Activated CD4-positive, alpha-beta T cell treated with anti-CD3 and anti-CD28 coated beads, Interleukin-2, Interleukin-6, amounts not matched to agents 100 ng/mL and 50 ng/mL, durations not matched to agents 16 hours and 8 hours (primary cell): ENCODE measurements at places on chromosomes 7 and 10.

GRCh38 chr7:38025815-38026214, 105.4 kb downstream of the EPDR1 start:
- no peak for DNase-seq

DNA sequence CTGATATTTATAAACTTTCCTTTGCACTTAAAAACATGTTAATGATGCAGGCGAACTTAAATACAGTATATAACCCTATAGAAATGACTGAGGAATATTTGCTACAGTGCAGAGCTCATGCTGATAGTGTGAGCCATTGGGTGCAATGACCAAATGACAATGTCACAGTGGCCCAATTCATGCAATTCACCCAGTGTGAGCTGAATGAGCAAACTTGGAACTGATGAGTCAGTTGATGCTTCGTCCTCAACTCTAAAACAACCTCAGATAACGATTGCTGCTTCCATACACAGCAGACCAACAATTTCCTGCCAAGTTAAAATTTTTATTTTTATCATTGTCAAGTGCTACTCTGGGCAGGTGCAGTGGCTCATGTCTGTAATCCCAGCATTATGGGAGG, 12.1 kb upstream of the ZC3HAV1L start:
- DNase-seq, result peak; percentile 84

DNA sequence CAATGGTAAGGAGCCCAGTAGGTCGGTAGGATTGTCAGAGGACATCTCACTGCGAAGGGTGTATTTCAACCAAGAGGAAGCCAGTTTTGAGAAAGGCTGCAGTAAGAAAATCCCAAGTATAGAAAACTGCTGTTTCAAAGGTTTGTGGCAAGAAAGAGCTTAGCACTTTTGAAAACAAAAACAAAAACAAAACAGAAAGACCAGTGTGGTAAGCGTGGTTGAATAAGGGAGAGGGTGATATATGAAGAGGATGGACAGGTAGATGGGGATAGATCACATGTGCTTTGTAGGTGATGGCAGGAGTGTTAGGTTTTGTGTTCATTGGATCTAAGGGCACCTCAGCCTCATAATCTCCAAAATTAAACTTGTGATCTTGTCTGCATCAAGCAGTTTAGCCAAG, 141.6 kb upstream of the WNT16 start:
- no peak for DNase-seq

- DNase-seq, result peak; percentile 22
Measured at GRCh38 chr10:69636626-69637605, 6.9 kb downstream of the FAM241B start.

GRCh38 chr10:87931836-87932230, 68.4 kb downstream of the PTEN start:
- DNase-seq, result peak; percentile 10

- DNase-seq, result no peak
Measured at GRCh38 chr10:77606751-77607150, 30.9 kb downstream of the KCNMA1 start.

DNA sequence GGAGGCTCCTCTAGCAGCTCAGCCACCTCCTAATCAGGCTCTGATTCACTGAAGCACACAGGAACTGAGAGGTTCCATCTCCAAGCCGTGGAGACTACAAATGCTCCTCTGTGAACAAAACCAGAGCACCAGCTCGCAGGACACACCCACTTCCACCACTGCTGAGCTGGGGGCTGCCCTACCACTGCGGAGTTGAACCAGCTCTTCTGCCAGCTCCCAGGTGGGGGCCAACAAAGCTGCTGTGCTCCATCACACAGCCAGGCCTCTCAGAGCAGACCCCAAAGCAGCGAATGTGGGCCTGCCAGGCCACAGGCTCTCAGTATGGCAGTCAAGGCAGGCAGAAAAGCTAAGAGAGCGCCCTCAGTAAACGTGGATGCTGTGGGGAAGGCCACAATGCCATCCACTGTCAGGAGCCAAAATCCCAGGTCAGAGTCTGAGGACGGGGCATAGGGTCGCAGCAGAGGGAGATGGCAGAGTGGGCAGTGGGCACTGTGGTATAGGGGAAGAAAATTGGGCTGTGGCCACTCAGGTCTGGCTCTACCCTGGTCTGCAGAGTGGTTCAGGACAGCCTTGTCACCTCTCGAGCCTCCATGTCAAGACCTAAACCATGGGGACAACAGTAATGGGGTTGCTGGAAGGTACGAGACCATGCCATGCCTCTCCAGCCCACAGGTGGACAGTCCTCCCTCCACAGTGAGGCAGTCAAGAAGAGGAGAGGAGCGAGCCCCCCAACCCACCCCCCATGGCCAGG, 82.1 kb downstream of the GRID1 start:
- no peak for DNase-seq

DNA sequence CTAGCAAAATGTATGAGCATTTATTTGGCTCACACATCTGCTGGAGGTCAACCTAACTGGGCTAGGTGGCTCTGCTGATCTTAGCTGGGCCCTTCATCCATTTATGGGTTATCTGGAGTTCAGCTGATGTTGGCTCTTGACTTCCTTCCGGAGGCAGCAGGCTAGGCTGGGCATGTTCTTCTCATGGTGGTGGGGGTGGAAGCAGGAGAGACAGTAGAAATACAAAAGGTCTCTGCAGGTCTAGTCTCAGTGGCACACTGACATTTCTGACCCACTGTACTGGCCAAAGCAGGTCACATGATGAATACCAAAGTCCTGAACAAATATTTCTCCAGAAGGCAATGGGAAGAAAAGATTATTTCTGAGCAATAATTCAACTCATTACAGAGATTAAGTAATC, 334.6 kb downstream of the CRPPA start:
- no peak for DNase-seq

DNA sequence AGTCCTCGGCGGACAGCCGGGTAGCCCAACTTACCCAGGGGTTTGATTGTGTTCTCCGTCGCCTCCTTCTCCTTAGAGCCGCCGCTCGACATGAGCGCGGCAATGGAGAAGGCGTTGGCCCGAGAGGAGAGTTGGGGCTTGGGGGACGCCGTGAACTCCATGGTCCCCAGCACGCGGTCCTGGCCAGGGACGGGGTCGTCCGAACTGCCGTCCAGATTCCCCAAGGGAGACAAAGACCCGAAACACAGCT, 515 bp downstream of the TBX20 start:
- DNase-seq, result no peak

DNA sequence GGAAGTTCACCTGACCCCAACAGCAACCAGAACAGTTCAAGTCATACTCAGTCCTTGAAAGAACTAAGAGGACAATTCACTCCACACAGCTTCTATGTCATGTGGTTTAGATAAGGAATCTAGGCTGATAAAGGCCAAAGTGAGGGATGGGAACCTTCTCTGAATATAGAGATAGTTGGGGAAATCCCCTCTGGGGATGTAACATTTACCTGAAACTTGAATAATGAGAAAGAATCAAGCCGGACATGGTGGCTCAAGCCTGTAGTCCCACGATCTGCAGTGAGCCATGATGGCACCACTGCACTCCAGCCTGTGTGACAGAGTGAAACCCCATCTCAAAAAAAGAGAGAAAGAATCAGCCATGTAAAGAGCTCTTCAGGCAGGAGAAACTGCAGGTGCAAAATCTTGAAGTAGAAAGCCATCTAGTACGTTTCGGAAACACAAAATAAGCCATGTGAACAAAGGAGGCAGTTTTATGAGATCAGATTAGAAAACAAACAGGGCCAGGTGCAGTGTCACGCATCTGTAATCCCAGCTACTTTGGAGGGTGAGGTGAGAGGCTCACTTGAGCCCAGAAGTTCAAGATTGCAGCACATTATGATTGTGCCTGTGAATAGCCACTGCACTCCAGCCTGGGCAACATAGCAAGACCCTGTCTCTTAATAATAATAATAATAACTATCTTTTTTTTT, 4.5 kb upstream of the DNMBP start:
- no peak for DNase-seq

DNA sequence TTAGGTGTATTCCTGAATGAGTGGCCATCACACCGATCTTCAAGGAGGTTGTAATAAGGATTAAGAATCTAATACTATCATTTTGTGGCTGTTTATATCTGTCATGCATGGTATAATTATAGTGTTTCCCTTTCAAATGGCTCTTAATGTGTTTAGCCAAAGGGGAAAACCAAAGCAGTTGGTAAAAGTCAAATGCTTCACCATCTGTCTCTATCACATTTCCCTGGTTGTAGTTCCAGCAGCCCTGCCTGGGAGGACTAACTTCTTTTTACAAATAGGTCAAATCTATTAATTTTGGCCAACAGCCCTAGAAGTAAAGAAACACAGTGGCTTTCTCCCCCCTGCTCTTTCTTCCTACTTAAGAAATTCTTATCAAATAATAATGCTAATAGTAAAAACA, 56.7 kb downstream of the ZNF365 start:
- DNase-seq, result no peak

- DNase-seq, result no peak
Measured at GRCh38 chr7:128037081-128037480, 5.8 kb upstream of the LRRC4 start.
